ENCODE measurements at places on chromosomes 5 and 9.

- DNase-seq: no peak
Measured at GRCh38 chr5:132498152-132498551, 7.6 kb upstream of the IRF1 start.

- no peak for DNase-seq
Measured at GRCh38 chr9:128404560-128404959, 16.1 kb upstream of the CERCAM start.

DNA sequence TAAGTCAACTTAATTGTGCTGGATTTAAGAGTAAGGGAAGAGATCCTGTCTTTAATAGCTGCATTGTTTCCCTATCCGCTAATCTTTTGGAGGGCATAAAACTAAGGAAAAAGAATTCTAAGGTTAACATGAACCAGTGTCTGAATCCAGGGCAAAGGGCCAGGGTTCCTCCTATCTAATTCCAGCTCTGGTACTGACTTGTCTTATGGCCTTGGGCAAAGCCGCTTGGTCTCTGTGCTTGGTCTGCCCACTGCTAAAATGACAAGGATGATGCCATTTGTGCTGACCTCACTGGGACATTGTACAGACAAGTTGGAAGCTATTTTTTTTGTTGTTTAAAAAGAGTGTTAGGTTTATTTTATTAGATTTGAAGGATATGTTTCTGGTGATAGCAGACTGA, 334.7 kb upstream of the PIK3R1 start:
- DNase-seq: no peak

DNA sequence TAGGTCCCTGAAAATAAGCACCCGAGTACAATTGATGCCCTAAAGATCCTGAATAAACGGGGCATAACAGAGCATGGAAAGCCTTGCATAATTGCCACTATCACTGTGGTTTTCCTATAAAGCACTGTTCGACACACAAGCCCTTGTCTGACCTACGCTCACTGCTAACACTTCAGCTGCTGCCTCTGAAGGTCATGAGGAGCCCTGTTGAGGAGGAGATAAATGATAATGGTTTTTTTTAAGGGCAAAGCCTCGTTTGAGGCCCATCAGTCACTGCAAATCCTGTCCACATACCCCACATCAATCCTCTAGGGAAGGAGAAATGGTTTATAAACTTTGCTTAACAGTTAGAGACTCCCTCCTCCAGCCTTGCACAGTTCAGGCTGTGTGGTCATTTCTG, 35.1 kb downstream of the GABBR2 start:
- DNase-seq: no peak

- DNase-seq: no peak
Measured at GRCh38 chr9:134375430-134376385, 49.5 kb downstream of the RXRA start.

DNA sequence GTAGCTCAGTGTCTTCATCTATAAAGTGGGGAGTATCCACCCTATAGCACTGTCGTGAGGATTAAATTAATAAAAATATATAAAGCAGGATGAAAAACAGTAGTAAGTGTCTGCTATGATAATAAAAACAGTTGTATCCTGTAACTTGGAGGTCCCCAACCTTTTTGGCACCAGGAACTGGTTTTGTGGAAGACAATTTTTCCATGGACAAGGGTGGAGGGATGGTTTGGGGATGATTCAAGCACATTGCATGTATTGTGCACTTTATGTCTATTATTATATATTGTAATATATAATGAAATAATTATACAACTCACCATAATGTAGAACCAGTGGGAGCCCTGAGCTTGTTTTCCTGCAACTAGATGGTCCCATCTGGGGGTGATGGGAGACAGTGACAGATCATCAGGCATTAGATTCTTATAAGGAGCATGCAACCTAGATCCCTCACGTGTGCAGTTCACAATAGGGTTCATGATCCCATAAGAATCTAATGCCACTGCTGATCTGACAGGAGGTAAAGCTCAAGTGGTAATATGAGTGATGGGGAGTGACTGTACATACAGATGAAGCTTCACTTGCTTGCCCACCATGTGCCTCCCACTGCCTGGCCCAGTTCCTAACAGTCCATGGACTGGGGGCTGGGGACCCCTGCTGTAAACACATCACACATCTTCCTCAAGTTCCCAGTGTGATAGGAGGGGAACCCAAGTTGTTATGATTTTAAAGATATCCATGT, 177.4 kb upstream of the DAPK1 start:
- DNase-seq: no peak

GRCh38 chr9:6842584-6842947, 84.8 kb downstream of the KDM4C start:
- no peak for DNase-seq

- no peak for DNase-seq
Measured at GRCh38 chr5:76788362-76788761, 30.5 kb upstream of the F2RL1 start.
